ENCODE measurements at places on chromosomes 2 and 18. TPM values are rescaled to one million over a fixed set of nuclear protein-coding genes. Genes with fewer than 3 reads are reported as not detected.
A peak's percentile ranks its signal among the peaks of the same experiment; 100 is the strongest.

DNA sequence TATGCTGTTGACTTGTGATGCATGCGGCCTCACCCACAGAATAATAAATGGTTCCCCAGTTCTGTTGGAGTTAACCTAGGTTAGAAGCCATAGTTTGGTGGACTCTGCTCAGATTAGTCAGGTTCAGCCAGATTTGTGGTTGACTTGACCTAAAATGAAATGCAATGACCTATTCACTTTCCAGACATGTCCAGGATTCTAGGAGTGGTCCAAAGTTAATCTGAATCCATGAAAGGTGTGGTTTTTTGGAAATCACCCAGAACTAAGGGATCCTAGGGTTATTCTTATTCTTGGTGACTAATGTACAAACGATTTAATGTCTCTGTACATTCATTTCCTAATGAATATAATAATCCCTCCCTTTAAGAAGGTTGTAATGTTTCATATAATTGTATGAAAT, 88.9 kb upstream of the RBBP8 start:
- DNase-seq, result no peak
- H3K4me3 ChIP-seq, result no peak overlapping the region
- no peak overlapping the region for H3K27ac ChIP-seq
- H3K27me3 ChIP-seq, result no peaks in the 10 kb centered on the region
- H3K36me3 ChIP-seq, result no peaks in the 10 kb centered on the region

Gene ANKRD29
- 8.2 TPM for polyA plus RNA-seq

DNA sequence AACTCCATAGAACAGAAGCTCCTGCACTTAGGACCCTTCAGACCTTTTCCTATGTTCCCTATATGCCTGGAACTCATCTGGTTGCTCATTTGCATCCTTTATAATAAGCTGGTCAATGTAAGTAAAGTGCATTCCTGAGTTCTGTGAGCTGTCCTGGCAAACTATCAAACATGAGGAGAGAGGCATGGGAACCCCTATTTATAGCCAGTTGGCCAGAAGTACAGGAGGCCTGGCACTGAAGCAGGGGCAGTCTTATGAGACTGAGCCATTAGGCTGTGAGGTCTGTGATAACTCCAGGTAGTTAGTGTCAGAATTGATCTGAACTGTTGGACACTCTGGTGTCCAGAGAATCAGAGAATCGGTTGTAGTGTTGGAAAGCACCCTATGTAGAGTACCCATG, 88.4 kb downstream of the EHD3 start:
- no peak overlapping the region for H3K27ac ChIP-seq
- no peaks in the 10 kb centered on the region for H3K36me3 ChIP-seq
- H3K4me1 ChIP-seq, result peaks cover 25% of the 10 kb centered on the region
- no peak for DNase-seq
- H3K27me3 ChIP-seq, result no peaks in the 10 kb centered on the region

Gene PAX3
- polyA plus RNA-seq, result not detected

GRCh38 chr2:76211991-76212985, 501.6 kb upstream of the GCFC2 start:
- DNase-seq, result no peak
- H3K36me3 ChIP-seq, result no peaks in the 10 kb centered on the region
- no peaks in the 10 kb centered on the region for H3K4me1 ChIP-seq
- H3K27me3 ChIP-seq, result no peaks in the 10 kb centered on the region

Gene UCN
- polyA plus RNA-seq, result 2.8 TPM

DNA sequence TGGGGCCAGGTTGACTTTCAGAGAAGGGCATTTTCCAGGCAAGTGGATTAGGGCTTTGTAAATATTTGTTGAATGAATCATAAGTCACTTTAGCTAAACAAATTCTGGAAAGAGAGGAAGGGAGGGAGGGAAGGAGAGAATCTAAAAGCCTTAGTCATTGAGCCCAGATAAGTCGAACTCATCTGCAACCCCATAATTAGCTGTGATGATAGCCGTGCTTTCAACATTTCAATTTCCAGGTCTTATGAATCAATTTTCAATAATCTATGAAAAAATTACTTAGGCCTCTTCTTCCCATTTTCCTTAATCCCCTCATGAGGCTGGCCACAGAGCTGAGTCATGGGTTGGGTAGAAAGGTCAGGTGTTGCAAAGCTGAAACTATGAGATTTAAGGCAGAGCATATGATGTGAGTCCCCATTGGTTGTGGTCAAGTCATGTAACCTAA, 111.9 kb upstream of the MAPRE2 start:
- no peak overlapping the region for H3K4me3 ChIP-seq
- no peak for DNase-seq
- H3K27ac ChIP-seq, result no peak overlapping the region
- H3K27me3 ChIP-seq, result no peaks in the 10 kb centered on the region

GRCh38 chr2:16784652-16785051, 119.0 kb upstream of the CYRIA start:
- H3K27me3 ChIP-seq, result no peaks in the 10 kb centered on the region
- no peaks in the 10 kb centered on the region for H3K36me3 ChIP-seq
- H3K4me3 ChIP-seq, result no peak overlapping the region
- no peak overlapping the region for H3K27ac ChIP-seq
- no peaks in the 10 kb centered on the region for H3K4me1 ChIP-seq

DNA sequence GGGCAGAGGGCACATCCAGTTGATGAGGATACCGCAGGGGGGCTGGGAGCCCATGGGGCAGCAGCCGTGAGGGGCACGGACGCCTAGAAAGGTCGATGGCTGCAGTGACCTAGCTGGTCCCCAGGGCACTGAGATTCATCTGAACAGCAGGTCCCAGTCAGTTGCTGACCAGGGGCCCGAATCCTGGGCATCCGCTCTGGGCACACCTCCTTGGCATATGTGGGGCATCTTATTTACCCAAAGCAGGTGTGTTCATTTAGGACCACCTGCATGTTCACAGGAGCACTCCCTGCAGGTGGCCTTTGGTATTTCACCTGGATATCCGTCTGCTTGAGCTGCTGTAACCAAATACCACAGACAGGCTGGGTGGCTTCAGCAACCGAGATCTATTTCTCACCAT, 72.0 kb upstream of the ODC1 start:
- no peaks in the 10 kb centered on the region for H3K4me1 ChIP-seq
- no peak overlapping the region for H3K4me3 ChIP-seq
- H3K27me3 ChIP-seq, result no peaks in the 10 kb centered on the region
- no peaks in the 10 kb centered on the region for H3K36me3 ChIP-seq
- DNase-seq, result no peak
- H3K27ac ChIP-seq, result no peak overlapping the region

Gene ACTR2
- 72.7 TPM for polyA plus RNA-seq

DNA sequence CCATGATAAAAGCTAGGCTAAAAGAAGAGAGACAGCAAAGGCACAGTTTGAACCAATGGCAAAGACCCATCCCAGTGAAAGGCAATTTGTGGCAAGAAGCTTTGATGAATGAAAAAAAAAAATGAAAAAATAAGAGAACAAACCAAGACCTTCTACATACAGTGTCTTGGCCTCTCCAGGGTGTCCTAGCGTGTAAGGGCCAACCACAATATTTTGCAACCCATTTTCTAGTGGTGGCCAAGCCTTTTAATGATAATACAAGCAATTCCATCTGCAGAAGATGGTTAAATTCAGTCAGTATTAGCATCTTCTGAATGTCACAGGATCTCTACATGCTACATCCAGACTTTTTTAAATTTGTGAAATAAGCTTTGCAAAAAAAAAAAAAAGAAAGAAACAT, 270.4 kb downstream of the LRATD1 start:
- DNase-seq, result no peak
- no peaks in the 10 kb centered on the region for H3K27me3 ChIP-seq
- H3K36me3 ChIP-seq, result no peaks in the 10 kb centered on the region
- no peaks in the 10 kb centered on the region for H3K4me1 ChIP-seq
- H3K4me3 ChIP-seq, result no peak overlapping the region

GRCh38 chr18:69097349-69097748, 299.5 kb downstream of the CCDC102B start:
- H3K4me3 ChIP-seq, result no peak overlapping the region
- no peaks in the 10 kb centered on the region for H3K27me3 ChIP-seq
- no peak overlapping the region for H3K27ac ChIP-seq

Gene GKN1
- polyA plus RNA-seq, result not detected

Gene PAX8
- 0.08 TPM for polyA plus RNA-seq

DNA sequence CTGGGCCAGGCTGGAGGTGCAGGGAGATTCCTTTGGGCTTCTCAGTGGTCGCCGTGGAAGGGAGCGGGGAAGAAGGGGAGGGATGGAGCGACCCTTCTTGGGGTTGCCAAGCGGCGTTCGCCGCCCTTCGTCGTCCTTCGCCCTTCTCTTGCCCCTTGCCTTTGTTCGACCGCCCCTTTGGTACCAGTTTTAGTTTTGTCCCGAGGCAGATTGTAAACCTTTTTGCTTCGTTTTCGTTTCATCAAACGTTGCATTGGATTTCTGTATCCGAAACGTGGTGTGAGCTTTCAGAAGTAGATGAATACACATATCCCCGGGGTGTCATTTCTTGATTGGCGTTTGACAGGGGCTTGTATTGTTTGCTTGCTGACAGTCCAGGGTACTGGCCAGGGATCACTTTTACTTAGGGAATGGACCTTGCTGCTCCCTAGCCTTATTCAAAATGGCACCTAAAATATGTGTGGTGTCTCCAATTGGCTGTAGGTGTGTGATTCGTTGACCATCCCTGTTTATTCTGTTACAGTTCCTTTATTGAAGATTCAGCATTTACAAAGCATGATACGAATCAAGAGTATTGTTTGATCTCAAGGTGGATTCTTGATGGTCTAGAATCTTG, 788 bp downstream of the USP14 start:
- H3K27me3 ChIP-seq, result no peaks in the 10 kb centered on the region
- peak; percentile 26 for DNase-seq
- peak overlapping the region; percentile 4 for H3K27ac ChIP-seq
- H3K36me3 ChIP-seq, result peaks cover 7% of the 10 kb centered on the region
- H3K4me1 ChIP-seq, result peaks cover 7% of the 10 kb centered on the region

DNA sequence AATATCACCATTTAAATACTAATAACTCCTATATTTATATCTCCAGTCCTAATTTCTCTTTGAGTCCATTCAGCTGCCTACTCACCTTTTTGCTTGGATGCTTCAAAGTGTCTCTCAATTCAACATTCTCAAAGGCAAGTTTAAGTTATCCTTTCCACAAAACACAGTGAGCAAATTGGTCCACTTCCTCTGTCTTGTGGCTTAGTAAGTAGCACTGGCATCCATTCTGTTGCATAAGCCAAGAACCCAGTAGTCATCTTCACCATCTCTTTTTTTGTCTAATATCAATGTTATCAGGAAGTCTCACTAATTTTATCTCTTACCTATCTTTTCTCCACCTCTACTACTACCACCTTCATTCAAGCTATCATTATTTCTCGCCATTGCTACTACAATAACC, 27.4 kb upstream of the IL1RL1 start:
- H3K27ac ChIP-seq, result no peak overlapping the region
- H3K36me3 ChIP-seq, result no peaks in the 10 kb centered on the region
- no peaks in the 10 kb centered on the region for H3K4me1 ChIP-seq

DNA sequence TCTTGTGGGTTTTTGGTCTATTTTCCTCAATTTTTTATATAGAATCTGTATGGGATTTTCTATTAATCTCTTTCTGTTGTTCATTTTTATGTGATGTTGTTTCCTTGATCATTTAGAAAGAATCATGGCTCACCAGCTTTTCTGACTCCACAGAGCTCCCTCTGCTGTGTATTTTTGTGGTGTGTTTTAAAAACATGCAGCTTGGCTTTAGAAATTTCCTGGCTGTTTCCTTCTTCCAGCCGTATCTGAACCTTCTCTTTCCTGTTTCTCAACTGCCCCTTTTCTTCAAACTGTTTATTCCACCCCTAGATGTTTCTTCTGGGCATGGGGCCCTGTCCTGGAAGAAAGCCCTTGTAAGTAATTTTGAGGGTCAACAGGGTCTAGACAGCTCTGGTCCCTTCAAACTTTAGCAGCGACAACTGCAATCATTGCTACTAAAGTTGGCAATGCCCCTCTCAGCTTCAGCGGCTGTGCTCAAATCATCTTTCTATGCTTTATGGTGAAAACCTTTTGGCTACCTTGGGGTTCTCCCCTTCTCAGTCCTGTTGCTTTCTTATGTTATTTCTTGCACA, 17.6 kb upstream of the COPS8 start:
- H3K4me1 ChIP-seq, result no peaks in the 10 kb centered on the region
- no peaks in the 10 kb centered on the region for H3K36me3 ChIP-seq
- no peak overlapping the region for H3K4me3 ChIP-seq
- no peaks in the 10 kb centered on the region for H3K27me3 ChIP-seq

Gene IMP4
- 252 TPM for polyA plus RNA-seq

DNA sequence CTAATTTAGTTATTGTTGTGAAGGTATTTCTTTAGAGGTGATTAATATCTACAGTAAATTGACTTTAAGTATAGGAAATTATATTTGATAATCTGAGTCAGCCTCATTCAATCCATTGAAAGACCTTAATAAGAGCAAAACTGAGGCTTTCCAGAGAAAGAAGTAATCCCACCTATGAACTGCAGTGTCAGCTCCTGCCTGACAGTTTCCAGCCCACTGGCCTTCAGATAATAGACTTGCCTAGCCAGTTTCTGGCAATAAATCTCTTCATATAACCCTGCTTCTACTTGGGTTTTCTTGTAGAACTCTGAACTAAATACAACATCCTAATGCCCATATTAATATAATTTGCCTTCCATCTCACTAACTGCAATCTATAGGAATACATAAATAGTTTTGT, 437.9 kb upstream of the UBE2E3 start:
- H3K36me3 ChIP-seq, result no peaks in the 10 kb centered on the region
- no peaks in the 10 kb centered on the region for H3K4me1 ChIP-seq
- DNase-seq, result no peak
- H3K27ac ChIP-seq, result no peak overlapping the region

- H3K27me3 ChIP-seq, result no peaks in the 10 kb centered on the region
- no peak for DNase-seq
- no peaks in the 10 kb centered on the region for H3K4me1 ChIP-seq
- no peak overlapping the region for H3K4me3 ChIP-seq
- no peak overlapping the region for H3K27ac ChIP-seq
- peaks cover 3% of the 10 kb centered on the region for H3K36me3 ChIP-seq
Observed at GRCh38 chr18:46868169-46868921, 49.0 kb downstream of the PIAS2 start.

DNA sequence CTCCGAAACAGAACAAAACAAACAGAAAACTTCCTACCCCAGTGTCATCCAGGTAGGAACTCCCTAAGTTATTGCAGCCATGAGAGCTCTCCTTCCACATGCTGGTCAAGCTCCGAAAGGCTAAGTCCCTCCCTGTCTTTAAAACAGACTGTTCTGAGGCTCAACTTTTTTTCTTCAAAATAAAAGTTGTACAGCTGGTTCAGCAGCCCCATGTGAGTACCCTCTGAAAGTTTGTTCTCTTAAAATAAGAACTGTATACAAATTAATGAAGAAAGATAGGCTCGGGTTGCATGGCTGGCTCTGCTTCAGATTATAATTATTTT, at the start of gene PDE1A:
PDE1A (minus strand) TSS at position 119 of the 323 bp plus-strand sequence.
- no peaks in the 10 kb centered on the region for H3K4me1 ChIP-seq
- no peaks in the 10 kb centered on the region for H3K27me3 ChIP-seq
- H3K27ac ChIP-seq, result peak within 1 kb of the TSS; percentile 60

DNA sequence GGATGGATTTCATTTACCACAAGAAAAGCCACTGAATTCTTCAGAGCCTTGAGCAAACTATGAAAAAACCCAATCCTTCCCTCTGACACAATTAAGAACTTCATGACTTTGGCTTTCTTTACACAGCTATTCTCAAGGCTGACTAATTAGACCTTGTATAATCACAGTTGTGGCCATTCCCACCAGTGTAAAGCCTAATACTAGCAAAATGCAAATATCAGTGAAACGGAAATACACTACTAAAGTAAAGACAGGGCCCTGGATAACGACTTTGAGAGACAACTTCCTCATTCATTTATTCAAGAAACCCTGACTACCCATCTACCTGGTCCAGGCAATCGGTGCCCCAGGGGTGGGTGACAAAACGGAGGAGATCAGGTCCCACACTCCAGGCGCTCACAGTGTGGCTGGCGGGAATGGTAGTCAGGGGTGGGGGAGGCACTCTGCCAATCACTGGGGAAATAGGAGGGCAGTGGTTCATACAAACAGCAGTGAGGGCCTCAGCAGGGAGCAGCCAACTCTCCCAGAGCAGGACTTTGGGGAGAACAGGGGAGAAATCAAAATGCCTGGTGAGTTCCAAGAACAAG, 28.1 kb downstream of the TMEM163 start:
- H3K27me3 ChIP-seq, result no peaks in the 10 kb centered on the region
- no peak overlapping the region for H3K27ac ChIP-seq
- H3K36me3 ChIP-seq, result no peaks in the 10 kb centered on the region
- no peak overlapping the region for H3K4me3 ChIP-seq
- DNase-seq, result no peak
